ENCODE measurements at places on chromosomes 7 and 10.

- DNase-seq: peak; percentile 21
Observed at GRCh38 chr7:70856901-70857630, 274.9 kb upstream of the GALNT17 start.

DNA sequence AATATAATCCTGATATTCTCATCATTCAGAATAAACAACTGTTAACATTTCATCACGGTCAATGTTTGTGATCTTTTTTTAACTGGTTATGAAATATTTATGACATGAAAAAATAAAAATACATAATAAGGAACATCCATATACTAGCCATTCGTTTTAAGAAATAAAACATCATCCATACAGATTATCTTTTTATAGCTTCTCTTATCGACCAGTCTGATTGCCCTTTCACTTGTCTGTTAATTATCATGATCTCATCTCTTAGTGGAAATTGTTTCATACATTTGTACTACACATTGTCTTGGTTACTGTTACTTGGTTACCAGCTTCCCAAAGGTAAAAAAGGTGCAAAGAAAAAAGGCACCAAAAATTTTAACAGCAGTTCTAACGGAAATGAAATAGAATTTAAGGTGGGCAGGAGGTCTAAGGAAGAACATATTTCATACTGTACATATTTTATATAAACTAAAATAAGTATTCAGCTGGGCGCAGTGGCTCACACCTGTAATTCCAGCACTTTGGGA is 8.4 kb downstream of the ARHGAP21 start:
- no peak for DNase-seq

GRCh38 chr7:77335581-77335980 is 80.6 kb downstream of the GSAP start:
- DNase-seq: no peak

DNA sequence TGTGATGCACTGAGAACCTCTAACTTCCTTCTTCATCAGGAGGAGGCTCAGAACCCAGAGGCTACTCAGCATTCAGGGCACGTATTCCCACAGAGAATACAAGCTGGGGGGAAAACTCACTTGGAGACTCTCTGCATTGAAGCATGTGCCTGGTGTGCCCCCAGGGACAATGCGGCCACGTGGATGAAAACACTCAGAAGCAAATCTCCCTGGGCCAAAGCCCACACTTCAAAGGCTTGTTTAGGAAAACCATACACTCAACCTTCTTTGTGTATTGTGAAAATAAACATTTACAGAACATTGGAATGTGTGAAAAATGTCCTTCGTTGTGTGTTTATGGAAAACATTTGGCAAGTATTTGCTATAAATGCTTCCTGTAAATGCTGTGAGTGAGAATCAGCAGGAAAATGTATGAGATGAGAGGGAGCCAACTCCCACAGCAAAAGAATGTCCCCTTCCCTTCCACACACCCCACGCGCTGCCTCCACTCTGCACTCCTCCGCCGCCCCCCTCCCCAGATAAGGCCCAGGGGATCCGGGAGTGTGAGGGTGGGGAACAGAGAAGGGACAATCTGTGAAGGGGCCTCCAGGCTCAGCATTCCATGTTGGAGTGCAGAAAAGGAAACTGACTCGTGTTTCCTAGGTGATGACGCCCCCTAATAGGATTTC is 339.5 kb downstream of the ELMO1 start:
- DNase-seq: no peak

- peak; percentile 29 for DNase-seq
Observed at GRCh38 chr7:43649755-43650274, 66.9 kb downstream of the STK17A start.

DNA sequence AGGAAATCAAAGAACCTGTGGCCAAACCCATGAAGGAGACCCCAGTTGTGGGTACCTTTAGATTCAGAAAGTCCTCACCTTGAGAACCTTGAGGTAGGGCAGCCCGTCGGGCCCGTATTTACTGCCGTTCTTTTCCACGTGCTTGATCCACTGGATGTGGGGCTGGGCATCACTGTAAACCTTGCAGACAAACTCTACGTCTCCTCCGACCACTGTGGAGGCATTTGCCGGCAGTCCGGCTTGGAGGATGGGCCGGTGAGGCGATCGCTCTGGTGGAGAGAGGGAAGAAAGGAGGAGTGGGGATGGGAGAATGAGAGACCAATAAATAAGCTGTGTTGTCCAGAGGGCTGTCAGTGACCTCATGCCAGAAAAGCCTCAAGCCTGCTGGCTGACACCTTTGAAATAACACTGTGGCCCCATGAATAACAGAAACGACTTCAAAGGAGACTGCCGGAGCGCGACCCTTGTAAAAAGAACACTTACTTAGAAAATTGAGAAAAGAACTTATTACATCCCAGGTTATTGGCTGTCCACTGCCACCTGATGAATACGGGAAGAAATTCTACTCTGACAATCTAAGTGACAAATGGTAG is 78.2 kb downstream of the FGFR2 start:
- DNase-seq: no peak

DNA sequence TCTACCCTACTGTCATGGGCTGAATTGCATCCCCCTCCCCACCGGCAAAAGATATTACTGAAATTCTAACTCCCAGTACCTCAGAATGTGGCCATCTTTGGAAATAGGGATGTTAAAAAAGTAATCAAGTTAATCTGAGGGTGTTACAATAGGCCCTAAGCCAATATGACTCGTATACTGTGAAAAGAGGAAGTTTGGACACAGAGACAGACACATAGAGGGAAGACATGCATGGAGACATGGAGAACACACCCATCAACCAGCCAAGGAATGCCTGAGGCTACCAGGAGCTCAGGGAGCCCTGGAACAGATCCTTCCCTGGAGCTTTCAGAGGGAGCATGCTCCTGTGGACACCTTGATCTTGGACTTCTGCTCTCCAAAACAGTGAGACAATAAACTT is 138.2 kb upstream of the ADO start:
- DNase-seq: no peak

DNA sequence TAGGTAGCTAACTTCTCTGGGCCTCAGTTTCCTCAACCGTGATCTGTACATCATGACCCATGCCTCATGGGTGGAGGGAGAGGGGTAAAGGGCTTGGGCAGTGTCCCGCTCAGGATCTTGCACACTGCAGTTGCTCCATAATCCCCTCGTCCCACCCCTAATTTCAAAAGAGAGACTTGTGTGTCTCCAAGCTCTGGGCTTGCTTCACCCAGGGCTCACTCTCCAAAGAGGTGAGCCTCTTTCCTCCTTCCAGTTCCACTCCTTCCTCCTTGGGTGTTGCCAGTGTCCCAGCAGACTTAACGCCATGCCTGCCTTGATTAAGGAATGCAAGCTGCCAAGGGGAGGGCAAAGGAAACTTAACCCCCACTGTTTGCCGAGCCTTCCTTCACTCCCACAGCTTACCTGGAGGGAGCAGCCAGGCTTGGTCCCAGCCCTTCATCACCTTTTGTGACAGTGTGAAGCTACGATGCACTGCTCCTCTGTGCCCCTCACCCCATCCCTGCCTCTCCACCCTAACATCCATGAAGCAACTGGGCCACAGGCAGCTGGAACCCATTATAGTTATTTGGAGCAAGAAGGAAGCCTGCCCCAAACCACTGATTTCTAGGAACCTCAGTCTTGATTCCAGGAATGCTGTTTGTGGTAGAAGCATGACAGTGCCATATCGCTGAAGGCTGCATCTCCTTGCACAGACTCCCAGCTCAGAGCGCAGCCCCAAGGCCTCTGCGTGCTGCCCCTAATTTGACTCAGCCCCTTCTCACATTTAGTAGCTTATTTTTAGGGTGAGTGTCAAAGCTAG is 363.3 kb downstream of the TNS3 start:
- no peak for DNase-seq

GRCh38 chr7:113291058-113291457 is 172.7 kb upstream of the SMIM30 start:
- no peak for DNase-seq

- no peak for DNase-seq
Observed at GRCh38 chr7:2959828-2960599, 83.7 kb downstream of the CARD11 start.

DNA sequence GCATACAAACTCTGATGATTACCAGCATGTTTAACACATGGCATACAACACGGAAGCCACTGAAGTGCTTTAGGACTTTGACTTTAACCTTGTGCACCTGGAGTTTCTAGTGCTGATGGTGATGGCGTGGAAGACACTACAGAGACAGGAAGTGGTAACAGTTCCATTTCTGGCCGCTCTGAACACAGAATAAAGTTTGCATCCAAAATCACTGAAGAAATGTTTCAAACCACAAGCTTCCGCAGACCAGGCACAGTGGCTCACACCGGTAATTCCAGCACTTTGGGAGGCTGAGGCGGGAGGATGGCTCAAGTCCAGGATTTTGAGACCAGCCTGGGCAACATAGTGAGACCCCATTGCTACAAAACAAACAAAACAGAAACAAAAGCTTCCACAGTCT is 40.3 kb upstream of the TNPO3 start:
- no peak for DNase-seq

GRCh38 chr10:129213256-129213655 is 253.8 kb upstream of the MGMT start:
- no peak for DNase-seq

DNA sequence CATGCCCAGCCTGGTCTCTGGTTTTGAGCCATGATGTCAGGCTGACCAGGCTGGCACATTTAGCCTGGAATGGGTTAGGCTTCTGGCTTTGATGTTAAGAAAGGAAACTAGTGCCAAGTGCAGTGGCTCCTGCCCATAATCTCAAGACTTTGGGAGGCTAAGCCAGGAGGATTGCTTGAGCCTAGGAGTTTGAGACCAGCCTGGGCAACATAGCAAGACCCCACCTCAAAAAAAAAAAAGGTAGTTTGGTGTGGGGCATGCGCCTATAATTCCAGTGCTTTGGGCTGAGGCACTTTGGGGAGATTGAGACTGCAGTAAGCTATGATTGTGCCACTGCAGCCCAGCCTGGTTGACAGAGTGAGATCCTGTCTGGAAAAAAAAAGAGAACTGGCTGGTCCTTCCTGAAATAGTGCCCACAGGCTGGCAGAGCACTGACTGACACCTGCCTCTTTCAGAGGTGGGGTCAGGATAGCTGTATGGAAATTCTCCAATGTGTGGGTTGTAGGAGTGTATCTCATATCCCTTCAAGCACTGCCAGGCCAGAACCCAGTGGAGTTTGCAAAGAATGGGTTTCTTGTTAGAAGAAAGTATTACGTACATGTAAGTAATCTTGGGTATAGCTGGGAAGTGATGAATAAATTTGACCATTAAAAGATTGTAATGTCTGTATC is 61.3 kb downstream of the KAT6B start:
- DNase-seq: no peak

GRCh38 chr10:43689618-43689954 is 40.9 kb upstream of the ZNF32 start:
- peak; percentile 14 for DNase-seq

GRCh38 chr7:152751449-152752141 is 8.0 kb upstream of the ACTR3B start:
- DNase-seq: no peak

GRCh38 chr7:157058701-157059100 is 48.2 kb upstream of the MNX1 start:
- no peak for DNase-seq

- no peak for DNase-seq
Observed at GRCh38 chr10:125444790-125445189, 238.2 kb downstream of the TEX36 start.

DNA sequence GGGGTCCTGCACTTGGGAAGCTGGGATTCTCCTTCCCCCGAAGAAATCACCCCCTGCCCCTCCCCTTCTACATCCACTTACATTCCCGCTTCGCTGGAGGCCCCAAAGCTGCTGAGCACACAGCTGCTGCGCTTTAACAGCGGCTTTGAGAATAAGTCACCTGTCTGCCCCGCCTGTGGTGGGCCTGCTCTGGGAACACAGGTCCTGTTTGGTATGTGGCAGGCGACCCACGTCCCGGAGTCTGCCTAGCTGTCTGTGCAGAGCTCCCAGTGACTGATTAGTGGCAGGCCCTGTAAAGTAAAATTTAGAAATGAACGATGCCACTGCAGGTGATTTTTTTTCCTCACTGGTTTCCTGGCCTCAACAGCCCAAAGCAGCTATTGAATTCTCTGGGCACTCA is 47.0 kb downstream of the CDH23 start:
- no peak for DNase-seq

DNA sequence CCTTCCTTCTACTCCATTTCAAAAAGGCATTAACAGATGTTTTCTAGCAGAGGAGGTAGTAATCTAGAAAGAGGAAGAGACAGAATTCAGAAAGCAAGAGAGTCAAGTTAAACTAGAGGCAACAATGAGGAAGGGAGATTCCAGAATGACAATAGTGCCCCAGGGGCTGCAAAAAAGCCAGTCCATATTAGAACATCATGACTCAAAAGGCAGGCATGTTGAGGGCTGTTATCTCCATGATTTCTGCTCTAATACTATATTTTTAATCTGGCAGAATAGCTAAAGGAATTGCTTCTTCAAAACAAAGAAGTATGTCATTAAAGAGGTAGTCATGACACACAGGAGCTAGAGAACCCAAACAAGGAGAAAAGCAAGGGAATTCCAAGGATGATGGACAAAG is 599.6 kb downstream of the INHBA start:
- DNase-seq: no peak

- DNase-seq: no peak
Observed at GRCh38 chr7:30851651-30852307, 59.9 kb upstream of the AQP1 start.

GRCh38 chr7:79810916-79811315 is 323.7 kb upstream of the GNAI1 start:
- DNase-seq: no peak

DNA sequence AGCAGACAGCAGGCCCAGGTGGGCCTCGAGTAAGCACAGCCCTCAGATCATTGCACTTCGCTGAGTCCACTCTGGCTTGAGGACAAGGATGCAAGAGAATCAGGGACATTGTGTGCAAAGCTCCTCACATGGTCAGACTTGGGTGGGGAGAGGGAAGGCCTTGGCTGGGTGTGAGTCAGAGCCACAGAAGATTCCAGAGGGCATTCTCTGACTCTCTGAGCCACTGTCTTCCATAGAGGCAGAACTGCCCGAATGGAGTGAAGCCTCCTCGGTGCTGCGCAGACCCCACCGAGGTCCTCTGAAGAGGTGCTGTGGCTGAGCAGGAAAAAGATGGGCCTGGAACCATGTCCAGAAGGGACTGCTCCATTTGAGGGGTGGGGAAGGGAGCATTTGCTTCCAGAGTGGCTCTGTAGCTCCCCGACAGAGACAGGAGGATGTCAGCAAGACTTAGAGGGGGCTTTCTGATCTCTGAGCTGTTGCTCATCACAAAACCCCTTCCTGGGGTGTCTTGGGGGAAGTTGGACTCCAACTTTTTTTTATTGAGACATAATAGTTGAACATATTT is 120.8 kb downstream of the PTPN20 start:
- no peak for DNase-seq

GRCh38 chr7:23431702-23432199 is 38.5 kb downstream of the IGF2BP3 start:
- DNase-seq: no peak

DNA sequence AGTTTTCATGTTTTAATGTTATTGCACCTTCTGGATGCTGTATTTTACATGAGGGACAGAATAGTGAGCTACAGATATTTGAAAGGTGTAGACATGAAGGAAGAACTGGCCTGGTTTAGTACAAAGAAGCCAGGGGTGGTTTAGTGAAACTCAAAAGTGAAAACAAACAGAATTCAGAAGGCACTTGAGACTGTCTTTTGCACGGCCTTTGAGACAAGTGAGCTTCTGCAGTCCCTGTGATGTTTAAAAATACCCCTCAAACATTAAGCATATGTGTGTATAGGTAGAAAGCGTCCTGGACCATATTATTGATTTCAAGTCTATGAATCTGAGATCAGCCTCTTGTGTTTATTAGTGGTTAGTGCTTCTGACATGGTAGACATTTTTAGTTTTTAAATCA is 118.9 kb downstream of the CDK14 start:
- no peak for DNase-seq

GRCh38 chr7:80596933-80597517 is 41.4 kb upstream of the CD36 start:
- DNase-seq: no peak

- DNase-seq: no peak
Observed at GRCh38 chr7:108091461-108091831, 38.7 kb downstream of the LAMB4 start.
